ENCODE measurements at places on chromosomes 1 and 21. TPM values are rescaled to one million over a fixed set of nuclear protein-coding genes. Genes with fewer than 3 reads are reported as not detected.

Gene PTGFR
- 0.54 TPM for polyA plus RNA-seq

Gene AVPR1B
- not detected for polyA plus RNA-seq

Gene GNG4
- polyA plus RNA-seq = 57.6 TPM

Gene RIMS3
- 36.9 TPM for polyA plus RNA-seq

Gene SLC16A4
- polyA plus RNA-seq = 0.50 TPM

Gene KIF26B
- polyA plus RNA-seq = 7.2 TPM

Gene ANKRD65
- polyA plus RNA-seq = 0.28 TPM

Gene CAMSAP2
- 49.2 TPM for polyA plus RNA-seq

Gene KCNJ9
- 8.0 TPM for polyA plus RNA-seq

Gene LMOD1
- polyA plus RNA-seq = not detected

Gene TIE1
- polyA plus RNA-seq = not detected

Gene TNFSF4
- 0.98 TPM for polyA plus RNA-seq

Gene SLC9C2
- polyA plus RNA-seq = 0.31 TPM

Gene GRHL3
- not detected for polyA plus RNA-seq

Gene CAP1
- polyA plus RNA-seq = 162 TPM

Gene TRIM67
- polyA plus RNA-seq = 8.0 TPM

Gene OR2L13
- not detected for polyA plus RNA-seq

Gene SMAP2
- 46.8 TPM for polyA plus RNA-seq

Gene MANEAL
- polyA plus RNA-seq = 37.0 TPM

Gene SLC5A3
- 18.2 TPM for polyA plus RNA-seq

Gene FAM131C
- 0.97 TPM for polyA plus RNA-seq

Gene CFHR5
- polyA plus RNA-seq = not detected

Gene AGRN
- 104 TPM for polyA plus RNA-seq

Gene SETD4
- polyA plus RNA-seq = 64.4 TPM

Gene UMODL1
- not detected for polyA plus RNA-seq

Gene TENT5C
- 0.42 TPM for polyA plus RNA-seq

Gene TEDDM1
- polyA plus RNA-seq = not detected

Gene KCNA3
- 5.6 TPM for polyA plus RNA-seq

Gene B3GALT6
- 52.6 TPM for polyA plus RNA-seq

Gene GPR161
- polyA plus RNA-seq = 45.5 TPM

Gene OR2L3
- 0.10 TPM for polyA plus RNA-seq

Gene SPATA45
- not detected for polyA plus RNA-seq

Gene PRAMEF2
- polyA plus RNA-seq = not detected

Gene CRNN
- polyA plus RNA-seq = not detected

Gene ANGPTL3
- polyA plus RNA-seq = not detected
